ENCODE measurements at places on chromosomes 13 and 19.

- DNase-seq, result no peak
Observed at GRCh38 chr13:63449550-63449949, 2033.9 kb upstream of the PCDH20 start.

DNA sequence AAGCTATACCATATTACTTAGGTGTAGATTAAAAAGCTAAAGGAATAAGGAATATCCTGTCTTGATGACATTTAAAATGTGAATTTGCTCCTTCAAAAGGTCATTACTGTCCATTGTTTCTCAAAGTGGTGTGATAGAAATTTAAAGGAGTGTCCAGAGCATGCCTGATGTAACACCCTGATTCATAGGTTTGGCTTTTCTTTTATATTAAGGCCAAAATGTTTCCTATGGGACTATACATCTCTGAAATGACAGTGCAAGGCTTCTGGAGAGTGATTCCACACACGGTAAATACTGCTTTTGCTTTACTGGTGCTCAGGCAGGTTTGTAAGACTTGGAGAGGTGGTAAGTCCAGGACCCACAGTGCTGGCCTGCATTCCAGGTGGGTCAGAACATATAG is 289.9 kb downstream of the RFC3 start:
- no peak for DNase-seq

GRCh38 chr13:38872693-38873092 is 117.9 kb downstream of the STOML3 start:
- DNase-seq, result no peak

GRCh38 chr13:73520566-73521289 is 461.9 kb downstream of the KLF5 start:
- no peak for DNase-seq

- no peak for DNase-seq
Observed at GRCh38 chr13:100707818-100708740, 33.5 kb upstream of the TMTC4 start.

DNA sequence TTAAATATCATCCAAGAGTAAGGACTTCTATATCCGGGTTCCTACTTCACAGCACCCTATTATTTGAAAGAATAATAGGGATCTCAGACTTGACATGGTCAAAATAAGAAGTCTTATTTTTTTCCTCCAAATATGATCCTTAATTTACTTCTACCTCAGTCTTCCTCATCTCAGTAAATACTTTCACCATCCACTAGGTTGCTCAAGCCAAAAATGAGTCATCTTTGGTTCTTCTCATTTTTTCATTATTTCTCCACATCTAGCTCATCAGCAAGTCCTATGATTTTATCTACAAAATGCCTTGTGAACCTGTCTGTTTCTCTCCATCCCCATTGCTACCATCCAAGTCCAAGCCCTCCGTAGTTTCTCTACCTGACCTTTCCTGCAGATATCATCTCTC is 121.9 kb upstream of the GJB6 start:
- peak; percentile 22 for DNase-seq

GRCh38 chr13:106471957-106472543 is 63.4 kb downstream of the EFNB2 start:
- DNase-seq, result no peak

DNA sequence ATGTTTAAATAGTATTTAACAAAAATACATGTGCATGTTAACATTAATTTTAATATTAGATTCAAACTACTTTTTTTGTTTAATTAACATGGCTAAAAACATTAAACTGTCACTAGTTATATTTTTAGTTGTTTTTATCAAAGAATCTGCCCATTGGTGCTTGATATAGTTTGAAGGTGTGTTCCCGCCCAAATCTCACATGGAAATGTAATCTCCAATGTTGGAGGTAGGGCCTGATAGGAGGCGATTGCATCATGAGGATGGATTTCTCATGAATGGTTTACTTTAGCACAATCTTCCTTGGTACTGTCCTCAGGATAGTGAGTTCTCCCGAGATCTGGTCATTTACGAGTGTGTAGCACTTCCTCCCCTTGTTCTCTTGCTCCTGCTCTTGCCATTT is 2459.4 kb downstream of the PCDH9 start:
- no peak for DNase-seq

DNA sequence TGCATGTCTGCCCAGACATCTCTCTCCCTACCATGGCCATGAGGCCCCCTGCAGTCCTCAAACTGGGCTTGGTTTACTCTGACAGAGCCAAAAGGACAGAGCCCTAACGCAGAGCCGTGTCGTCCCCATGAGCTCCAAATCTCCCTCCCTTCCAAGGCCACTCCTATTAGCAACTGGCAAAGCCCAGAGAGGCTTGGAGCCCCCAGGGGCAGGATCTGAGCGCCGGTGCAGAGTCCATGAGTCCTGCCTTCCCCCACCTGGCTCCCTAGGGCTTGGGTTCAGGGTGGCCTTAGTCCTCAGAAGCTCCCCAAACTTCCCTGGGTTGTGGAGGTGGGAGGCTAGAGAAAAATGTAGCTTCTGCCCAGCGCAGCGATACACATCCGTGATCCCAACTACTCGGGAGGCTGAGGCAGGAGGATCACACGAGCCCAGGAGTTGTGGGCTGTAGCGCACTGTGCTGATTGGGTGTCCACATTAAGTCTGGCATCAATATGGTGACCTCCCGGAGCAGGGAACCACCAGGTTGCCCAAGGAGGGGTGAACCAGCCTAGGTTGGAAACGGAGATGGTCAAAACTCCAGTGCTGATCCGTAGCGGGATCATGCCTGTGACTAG is 7.4 kb upstream of the PGPEP1 start:
- no peak for DNase-seq

DNA sequence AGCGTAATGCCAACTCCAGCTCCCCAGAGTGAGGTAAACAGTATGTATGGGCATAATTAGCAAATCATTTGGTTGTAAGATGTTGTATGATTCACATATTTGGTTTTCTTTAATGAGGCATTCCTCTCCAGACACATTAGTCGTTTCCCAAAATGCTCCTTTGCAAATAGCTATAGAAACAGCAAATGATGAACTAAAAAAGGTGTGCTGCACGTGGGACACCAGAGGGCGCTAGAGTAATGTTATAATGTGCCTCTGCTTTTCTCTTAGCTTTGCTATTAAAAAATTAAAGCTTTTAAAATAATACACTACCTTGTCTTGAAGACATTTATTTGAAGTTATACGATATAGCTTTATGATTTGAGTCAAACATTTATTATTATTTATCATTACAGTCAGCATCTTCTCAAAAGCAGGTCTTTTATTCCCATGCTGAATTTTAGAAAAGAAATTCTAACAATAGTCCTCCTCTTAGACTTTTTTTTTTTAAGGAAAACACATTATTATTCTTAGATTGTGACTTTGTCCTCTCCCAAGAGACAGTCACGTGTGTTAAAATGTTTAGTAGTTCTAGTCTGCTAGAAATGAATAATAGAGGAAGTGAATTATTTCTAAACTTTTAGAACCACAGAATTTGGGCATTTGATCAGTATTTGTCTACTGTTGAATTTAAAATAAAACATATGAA is 121.6 kb upstream of the FRY start:
- peak; percentile 52 for DNase-seq

GRCh38 chr19:11948646-11949045 is 16.2 kb upstream of the ZNF763 start:
- no peak for DNase-seq

- DNase-seq, result no peak
Observed at GRCh38 chr13:43270130-43270830, 246.9 kb downstream of the DNAJC15 start.

DNA sequence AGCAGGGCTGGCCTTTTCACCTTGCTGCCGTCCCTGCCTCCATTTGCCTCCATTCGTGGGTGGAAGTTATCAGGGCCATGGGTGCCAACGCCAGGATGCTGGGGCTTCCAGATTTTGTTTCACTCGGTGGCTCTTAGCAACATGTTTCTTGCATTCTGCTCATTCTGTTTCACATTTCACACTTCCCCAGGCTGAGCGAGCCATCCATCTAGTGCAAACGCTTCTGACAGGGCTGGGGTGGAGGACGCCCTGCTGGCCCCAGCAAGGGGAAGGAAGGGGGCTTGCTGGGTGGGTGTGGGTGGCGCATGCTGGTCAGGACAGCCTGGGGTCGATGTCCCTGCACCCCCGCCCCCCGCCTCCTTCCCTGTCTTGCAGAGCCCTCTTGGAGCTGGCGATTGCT is 165.2 kb downstream of the URI1 start:
- no peak for DNase-seq

- DNase-seq, result no peak
Observed at GRCh38 chr13:108851660-108852059, 222.2 kb downstream of the MYO16 start.

- DNase-seq, result no peak
Observed at GRCh38 chr19:23440791-23441190, 45.5 kb upstream of the ZNF91 start.

GRCh38 chr19:406971-407510 is 1.9 kb downstream of the C2CD4C start:
- DNase-seq, result no peak

DNA sequence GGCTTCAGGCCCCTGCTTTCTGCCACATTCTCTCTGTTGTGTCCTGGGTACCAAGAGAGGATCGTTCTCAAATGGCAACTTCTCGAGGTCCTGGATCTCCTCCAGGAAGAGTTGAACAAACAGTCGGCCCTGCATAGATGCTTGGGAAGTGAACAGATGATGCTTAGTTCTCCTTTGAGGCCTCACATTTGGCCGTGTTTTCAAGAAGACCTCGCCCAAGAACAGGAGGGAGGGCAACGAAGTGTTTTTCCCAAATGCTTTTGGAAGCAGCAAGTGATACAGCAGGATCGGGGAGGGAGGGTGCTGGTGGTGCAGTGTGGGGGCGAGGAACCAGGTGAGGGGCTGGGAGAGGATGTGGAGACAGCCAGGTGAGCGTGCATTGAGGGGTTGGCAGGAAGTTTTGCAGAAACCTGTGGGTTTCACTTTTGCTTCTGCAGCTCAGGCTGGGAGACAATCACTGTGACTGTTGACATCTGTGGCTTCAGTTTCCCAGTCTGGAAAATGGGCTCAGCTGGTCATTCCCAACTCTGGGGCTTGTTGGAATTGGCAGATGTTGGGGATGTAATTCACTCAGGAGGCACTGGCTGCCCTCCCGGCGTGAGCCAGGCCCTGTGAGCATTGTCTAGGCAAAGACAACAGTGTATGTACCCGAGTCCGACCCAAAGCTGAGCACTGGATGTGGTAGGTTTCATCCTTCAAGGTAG is 21.6 kb downstream of the MAST3 start:
- peak; percentile 10 for DNase-seq

GRCh38 chr19:31583148-31583547 is 233.9 kb upstream of the TSHZ3 start:
- DNase-seq, result no peak

- no peak for DNase-seq
Observed at GRCh38 chr19:42762789-42763188, 2.7 kb downstream of the PSG8 start.

DNA sequence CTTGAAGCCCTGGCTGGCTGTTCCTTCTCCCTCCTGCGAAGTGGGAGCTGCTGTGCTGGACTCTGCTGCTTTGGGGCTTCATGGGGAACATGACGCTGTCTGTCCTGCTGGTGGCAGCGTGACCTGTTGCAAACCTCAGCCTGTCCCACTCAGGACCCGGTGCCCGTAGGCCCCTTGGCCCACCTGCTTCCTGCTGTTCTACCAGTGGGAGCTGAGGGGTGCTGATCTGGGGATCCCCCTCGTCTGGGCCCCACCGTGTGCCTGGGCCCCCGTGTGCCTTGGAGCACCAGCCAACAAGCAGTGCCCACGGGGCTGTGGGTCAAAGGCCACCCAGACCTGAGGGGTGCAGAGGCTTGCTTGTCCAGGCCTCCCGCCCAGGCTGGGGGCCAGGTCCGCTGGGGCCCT is 5.3 kb downstream of the SPPL2B start:
- no peak for DNase-seq

DNA sequence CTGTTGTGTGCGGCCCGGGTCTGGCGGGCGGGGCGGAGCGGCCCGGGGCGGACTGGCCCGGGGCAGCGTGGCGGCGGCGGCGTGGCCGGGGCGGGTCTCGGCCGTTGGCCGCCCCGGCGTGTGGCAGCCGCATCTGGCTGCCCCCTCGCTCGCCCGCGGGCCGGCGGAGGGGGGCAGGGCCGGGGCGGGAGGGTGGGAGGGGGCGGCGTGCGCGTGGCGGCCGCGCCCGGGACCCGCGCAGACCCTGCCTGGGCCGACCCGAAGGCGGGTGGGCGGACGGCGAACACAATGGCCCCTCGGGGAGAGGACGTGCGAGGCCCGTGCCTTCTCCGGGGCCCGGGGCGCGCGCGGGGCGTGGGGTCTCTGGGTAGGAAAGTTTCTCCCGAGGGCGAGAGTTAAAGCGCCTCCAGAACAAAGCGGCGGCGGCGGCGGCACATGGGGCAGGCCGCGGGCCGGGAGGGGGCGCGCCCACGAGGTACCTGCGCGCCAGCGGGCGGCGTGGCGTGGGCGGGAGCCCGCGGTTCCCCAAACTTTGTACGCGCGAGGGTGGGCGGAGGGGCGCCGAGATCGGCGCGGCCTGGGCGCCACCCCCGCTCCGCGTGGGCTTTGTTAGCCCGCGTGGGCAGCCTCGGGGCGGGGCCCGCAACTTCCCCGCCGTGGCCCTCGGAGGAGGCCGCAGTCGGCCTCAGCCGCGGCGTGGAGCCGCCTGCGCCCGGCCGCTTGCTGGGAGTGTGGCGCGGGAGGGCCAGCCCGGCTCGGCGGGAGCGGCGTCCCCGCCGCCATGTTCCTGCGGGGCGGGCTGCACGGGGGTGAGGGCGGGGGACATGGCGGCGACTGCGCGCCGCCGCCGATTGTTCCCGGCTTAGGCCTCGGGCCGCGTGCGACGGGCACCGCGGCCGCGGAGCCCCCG is 764 bp downstream of the MIR17HG start:
- DNase-seq, result peak; percentile 9

DNA sequence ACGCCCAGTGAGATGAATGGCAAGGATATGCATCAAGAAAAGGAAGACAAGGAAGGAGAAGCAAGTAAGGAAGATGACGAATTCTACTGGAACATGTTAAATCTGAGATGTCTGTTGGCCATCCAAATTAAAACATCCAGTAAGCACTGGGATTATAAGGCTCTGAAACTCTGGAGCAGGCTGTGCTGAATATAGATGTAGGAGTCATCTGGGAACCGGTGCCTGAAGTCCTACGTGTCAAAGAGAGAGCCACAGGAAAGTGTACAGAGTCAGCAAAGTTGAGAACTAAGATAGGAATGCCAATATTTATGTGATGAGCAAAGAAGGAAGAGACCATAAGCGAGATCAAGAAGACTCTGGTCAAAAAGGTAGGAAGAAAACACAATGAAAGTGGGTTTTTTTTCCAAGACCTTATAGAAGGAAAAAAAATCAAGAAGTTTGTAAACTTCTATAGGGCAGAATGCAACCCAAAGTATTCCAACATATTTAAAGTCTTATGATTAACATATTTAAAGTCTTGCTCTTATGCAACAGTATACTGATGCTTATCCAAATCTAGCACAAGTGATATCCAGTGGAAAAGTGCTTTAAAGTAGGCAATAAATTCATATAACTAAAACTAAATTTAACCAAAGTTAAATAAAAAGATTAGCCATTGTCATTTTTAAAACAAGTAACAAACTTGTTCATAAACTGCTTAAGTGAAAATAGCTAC is 51.2 kb upstream of the EEF1AKMT1 start:
- no peak for DNase-seq

- no peak for DNase-seq
Observed at GRCh38 chr13:39210961-39211534, 172.8 kb downstream of the NHLRC3 start.

GRCh38 chr19:47013041-47013517 is 6.6 kb upstream of the NPAS1 start:
- peak; percentile 44 for DNase-seq
